ENCODE measurements at places on chromosomes 2 and 18.

DNA sequence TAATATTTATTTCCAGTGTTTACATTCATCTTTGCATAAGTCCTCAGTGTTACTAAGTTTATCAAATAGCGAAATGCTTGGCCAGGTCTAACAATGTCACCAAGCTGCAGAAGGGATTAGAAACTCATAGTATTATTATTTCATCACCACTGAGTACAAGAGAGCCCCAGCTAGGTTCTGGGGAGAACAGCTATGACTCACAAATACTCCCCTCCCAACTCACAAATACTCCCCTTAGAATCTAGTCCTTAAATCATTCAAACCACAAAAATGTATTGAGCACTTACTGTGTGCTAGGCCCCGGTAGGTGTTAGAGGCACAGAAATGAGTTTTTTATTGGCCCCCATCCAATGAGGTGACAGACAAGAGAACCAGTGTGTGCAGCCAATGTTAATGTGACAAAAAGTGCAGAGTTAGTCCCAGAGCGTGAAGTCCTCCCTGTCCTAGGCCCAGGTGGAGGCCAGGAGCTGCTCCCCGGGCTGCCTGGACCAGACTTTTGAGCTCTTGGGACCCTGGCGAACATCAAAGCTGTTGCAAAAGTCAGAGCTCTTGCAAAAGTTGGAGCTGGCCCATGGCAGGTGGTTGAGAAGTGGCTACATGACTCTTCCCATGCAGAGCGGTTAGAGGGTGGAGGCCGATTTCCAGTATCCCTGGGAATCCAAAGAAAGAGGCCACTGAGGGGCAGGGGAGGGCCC lies 9.8 kb downstream of the STEAP3 start:
- no peak overlapping the region for H3K4me3 ChIP-seq
- no peak overlapping the region for H3K27ac ChIP-seq
- no peak for DNase-seq
- H3K27me3 ChIP-seq, result no peaks in the 10 kb centered on the region

DNA sequence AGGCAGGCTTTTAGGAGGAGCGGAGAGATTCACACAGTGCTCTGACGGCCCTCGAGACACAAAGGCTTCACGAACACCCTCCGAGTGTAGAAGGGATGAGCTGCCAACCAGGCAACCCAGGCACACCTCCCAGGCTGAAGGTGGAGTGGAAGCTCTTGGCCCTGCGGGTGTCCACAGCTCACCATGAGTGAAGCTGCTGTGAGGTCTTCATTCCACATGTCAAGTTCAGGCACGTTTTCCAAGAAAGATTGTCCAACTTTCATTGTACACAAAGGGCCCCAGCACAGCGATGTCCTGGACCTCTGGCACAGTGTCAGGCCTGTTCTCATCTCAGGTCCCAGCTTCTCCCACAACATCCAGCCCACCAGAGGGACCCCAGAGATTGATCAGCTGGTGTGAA lies 13.4 kb downstream of the PARD6G start:
- DNase-seq, result no peak
- H3K27me3 ChIP-seq, result no peaks in the 10 kb centered on the region
- H3K4me1 ChIP-seq, result no peaks in the 10 kb centered on the region
- no peak overlapping the region for H3K27ac ChIP-seq

DNA sequence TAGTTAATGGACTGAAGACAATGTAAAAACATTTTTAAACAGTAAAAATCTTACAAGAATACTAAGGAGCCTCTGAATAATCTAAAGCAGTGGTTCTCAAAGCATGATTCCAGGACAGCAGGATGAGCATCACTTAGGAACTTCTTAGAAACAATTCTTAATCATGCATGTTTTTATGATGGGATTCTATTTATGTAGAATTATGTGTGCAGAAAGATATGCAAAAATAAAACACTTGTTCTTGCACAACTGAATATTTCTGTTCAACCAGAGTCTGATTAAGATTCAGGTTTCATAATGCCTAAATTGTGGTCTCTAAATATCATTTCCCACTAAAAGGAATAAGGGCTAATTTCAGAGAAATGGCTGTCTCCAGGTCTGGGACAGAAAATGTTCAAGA lies 69.2 kb upstream of the MTIF2 start:
- no peak overlapping the region for H3K4me3 ChIP-seq
- peaks cover 1% of the 10 kb centered on the region for H3K36me3 ChIP-seq
- H3K27ac ChIP-seq, result no peak overlapping the region
- H3K27me3 ChIP-seq, result no peaks in the 10 kb centered on the region
- H3K4me1 ChIP-seq, result no peaks in the 10 kb centered on the region

- no peak for DNase-seq
- H3K36me3 ChIP-seq, result no peaks in the 10 kb centered on the region
- H3K27me3 ChIP-seq, result no peaks in the 10 kb centered on the region
- H3K4me3 ChIP-seq, result no peak overlapping the region
- H3K4me1 ChIP-seq, result no peaks in the 10 kb centered on the region
- no peak overlapping the region for H3K27ac ChIP-seq
Measured at GRCh38 chr18:69956665-69957620, 9.3 kb upstream of the CD226 start.

GRCh38 chr2:97646977-97647376 lies 1.1 kb downstream of the COX5B start:
- H3K4me3 ChIP-seq, result no peak overlapping the region
- H3K4me1 ChIP-seq, result peaks cover 4% of the 10 kb centered on the region
- peaks cover 18% of the 10 kb centered on the region for H3K36me3 ChIP-seq
- DNase-seq, result no peak
- H3K27ac ChIP-seq, result no peak overlapping the region

- no peaks in the 10 kb centered on the region for H3K27me3 ChIP-seq
- H3K36me3 ChIP-seq, result no peaks in the 10 kb centered on the region
- H3K27ac ChIP-seq, result peak overlapping the region; percentile 100
- no peaks in the 10 kb centered on the region for H3K4me1 ChIP-seq
Measured at GRCh38 chr2:112275887-112276773, 733 bp downstream of the ZC3H6 start.

DNA sequence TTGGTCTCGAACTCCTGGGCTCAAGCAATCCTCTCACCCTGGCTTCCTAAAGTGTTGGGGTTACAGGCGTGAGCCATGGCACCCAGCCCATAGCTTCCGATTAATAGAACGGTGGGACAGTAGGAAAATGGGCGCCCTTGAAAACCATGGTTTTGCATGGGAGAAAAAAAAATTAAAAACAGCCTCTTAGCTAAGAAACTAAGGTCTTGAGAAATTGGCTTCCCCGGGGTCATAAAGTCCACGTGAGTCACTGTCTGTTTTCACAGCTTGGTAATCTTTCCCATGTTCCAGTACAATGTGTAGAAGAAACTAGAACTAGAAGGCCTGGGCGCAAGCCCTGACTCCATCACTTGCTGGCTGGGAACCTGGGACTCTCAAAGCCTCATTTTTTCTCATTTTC lies 20.7 kb downstream of the B3GNT2 start:
- no peak overlapping the region for H3K27ac ChIP-seq
- H3K36me3 ChIP-seq, result peaks cover 4% of the 10 kb centered on the region
- peak; percentile 56 for DNase-seq
- H3K4me1 ChIP-seq, result peaks cover 22% of the 10 kb centered on the region
- H3K27me3 ChIP-seq, result no peaks in the 10 kb centered on the region

DNA sequence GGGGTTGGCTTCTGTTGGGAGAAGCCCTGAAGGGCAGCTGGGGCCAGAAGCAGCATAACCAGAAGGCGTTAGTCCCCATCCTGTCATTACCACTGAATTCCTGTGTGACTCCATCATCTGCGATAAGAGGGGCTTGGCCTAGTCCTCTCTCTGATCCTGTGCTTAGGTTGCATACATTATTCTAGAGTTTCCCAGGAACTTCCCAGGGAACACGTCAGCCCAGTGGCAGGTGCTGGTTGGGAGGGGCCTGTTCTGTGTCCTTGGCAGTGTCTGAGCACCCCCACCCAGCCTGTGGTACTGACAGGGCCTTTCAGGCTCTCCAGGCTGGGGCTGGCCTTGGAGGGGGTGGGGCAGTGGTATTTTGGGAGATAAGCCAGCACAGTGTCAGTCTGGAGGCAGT lies 4.5 kb upstream of the TOGARAM2 start:
- no peak overlapping the region for H3K4me3 ChIP-seq
- H3K4me1 ChIP-seq, result peaks cover 4% of the 10 kb centered on the region
- no peaks in the 10 kb centered on the region for H3K27me3 ChIP-seq
- no peaks in the 10 kb centered on the region for H3K36me3 ChIP-seq

DNA sequence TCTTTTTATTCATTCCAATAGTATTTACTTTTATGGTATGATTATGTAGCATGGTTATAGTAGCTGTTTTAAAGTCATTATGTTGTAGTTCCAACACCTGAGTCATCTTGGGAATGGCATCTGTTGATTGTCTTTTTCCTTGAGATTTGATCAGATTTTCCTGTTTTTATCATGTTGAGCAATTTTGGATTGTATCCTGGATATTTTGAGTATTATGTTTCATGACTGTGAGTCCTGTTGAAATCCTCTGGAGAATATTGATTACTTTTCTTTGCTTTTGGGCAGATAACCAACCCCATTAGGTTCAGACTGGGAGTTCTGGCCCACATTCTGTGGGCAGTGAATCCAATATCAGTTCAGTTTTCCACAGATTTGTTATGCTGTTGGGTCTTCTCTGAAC lies 163.2 kb upstream of the SPRED2 start:
- H3K27ac ChIP-seq, result no peak overlapping the region
- no peaks in the 10 kb centered on the region for H3K4me1 ChIP-seq
- H3K27me3 ChIP-seq, result no peaks in the 10 kb centered on the region
- no peaks in the 10 kb centered on the region for H3K36me3 ChIP-seq
- no peak for DNase-seq

DNA sequence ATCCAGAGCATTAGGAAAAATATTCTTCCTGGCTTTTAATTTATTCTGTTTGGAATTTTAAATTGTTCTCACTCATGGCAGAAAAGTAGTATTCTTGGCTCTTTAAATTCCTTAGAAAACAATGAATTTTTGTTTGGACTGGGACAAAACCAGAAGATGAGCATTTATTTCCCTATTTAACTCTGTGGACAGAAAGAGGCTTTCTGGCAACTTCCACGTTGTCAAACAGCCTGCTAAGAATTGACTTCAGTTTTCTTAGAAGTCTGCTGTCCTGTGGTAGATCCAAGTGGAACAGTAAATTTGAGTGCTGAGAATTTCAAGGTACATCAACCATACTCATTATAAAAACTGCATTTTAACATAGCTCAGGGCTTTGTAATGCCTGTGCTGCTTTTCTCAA lies 83.8 kb downstream of the MGAT5 start:
- H3K36me3 ChIP-seq, result no peaks in the 10 kb centered on the region
- no peaks in the 10 kb centered on the region for H3K4me1 ChIP-seq
- DNase-seq, result no peak
- H3K4me3 ChIP-seq, result no peak overlapping the region
- no peak overlapping the region for H3K27ac ChIP-seq
- H3K27me3 ChIP-seq, result no peaks in the 10 kb centered on the region

GRCh38 chr2:11227595-11227994 lies 72.3 kb downstream of the SLC66A3 start:
- DNase-seq, result no peak
- H3K27ac ChIP-seq, result no peak overlapping the region
- H3K27me3 ChIP-seq, result no peaks in the 10 kb centered on the region
- no peak overlapping the region for H3K4me3 ChIP-seq

DNA sequence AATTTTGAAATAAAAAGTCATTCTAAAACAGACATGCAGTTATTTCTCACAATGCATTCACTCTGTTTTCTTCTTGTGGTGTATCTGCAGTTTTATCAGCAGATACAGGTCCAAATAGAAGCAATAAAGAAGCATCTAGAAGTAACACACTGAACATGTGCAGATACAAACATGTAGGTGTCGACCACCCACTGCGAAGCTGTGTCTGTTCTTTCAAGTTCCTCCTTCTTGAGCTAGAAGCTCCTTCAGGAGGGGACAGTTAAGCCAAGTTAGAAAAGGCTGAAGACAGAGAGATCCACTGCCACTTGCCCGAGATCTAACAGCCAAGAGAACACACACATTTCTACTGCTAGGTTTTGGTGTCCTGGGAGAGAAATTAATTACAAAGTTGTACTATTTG lies 30.1 kb downstream of the WDFY1 start:
- H3K27me3 ChIP-seq, result no peaks in the 10 kb centered on the region
- peaks cover 10% of the 10 kb centered on the region for H3K36me3 ChIP-seq
- no peak for DNase-seq

DNA sequence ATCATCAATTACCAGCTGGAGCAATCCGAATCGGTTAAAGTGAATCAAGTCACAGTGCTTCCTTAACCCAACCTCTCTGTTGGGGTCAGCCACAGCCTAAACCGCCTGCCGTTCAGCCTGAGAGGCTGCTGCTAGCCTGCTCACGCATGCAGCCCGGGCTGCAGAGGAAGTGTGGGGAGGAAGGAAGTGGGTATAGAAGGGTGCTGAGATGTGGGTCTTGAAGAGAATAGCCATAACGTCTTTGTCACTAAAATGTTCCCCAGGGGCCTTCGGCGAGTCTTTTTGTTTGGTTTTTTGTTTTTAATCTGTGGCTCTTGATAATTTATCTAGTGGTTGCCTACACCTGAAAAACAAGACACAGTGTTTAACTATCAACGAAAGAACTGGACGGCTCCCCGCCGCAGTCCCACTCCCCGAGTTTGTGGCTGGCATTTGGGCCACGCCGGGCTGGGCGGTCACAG lies 496 bp upstream of the ITGA4 start:
- no peaks in the 10 kb centered on the region for H3K4me1 ChIP-seq
- peaks cover 16% of the 10 kb centered on the region for H3K27me3 ChIP-seq
- no peaks in the 10 kb centered on the region for H3K36me3 ChIP-seq
- H3K27ac ChIP-seq, result no peak overlapping the region
- H3K4me3 ChIP-seq, result peak overlapping the region; percentile 67

DNA sequence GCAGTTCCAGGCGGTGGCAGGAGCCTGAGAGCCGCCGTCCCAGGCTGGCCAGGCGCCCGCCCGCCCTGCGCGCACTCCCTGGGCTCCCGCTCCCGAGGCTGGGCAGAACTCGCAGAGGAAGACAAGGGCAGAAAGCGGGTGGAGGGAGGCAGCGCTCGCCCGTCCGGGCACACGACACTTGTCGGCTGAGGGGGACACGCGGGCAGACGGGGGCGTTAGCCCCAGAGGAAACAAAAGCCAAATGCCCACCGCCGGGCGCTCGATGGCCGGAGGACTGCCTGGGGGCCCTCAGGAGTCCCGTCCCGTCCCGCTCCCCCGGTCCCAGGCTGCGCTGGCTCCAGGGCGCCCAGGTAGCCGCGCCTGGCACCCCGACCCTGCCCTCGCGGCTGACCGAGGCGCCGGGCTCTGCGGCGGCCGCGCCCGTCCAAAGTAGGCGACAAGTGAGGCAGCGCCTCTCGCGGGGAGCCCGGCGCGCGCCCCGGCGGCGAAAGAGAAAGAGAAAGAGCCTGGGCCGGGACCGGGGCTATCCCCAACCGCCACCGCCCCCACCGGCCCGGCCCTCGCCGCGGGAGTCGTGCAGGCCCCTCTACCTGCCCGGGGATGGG lies 491 bp downstream of the L3MBTL4 start:
- H3K36me3 ChIP-seq, result no peaks in the 10 kb centered on the region
- peaks cover 20% of the 10 kb centered on the region for H3K27me3 ChIP-seq
- DNase-seq, result no peak
- H3K4me3 ChIP-seq, result peak overlapping the region; percentile 82

DNA sequence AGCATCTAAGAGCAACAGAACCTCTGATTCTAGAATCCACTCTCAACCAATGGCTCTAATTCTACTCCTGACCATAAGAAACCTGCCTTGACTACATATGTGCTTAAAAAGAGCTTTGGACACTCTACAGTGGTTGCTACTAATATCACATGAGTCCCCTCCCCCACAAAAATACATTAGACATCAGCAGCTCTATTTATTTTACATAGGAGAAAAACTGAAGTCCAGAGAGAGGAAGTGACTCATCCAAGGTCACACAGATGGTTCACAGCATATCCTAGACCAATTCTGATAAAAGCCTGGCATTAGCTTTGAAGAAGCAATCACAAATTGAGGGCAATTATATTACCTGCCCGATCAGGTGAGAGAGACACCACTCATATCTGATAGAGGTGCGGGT lies 49.8 kb downstream of the ALK start:
- no peaks in the 10 kb centered on the region for H3K27me3 ChIP-seq
- no peak for DNase-seq
- H3K4me3 ChIP-seq, result no peak overlapping the region
- no peaks in the 10 kb centered on the region for H3K4me1 ChIP-seq
